ENCODE measurements at places on chromosomes 13 and 19.

GRCh38 chr19:29480507-29480906, 45.3 kb upstream of the VSTM2B start:
- no peak for DNase-seq

GRCh38 chr13:26998292-26998691, 173.3 kb downstream of the USP12 start:
- DNase-seq = no peak

GRCh38 chr13:67509018-67509417, 278.9 kb upstream of the PCDH9 start:
- DNase-seq = no peak

GRCh38 chr19:12331211-12331941, 2.1 kb downstream of the ZNF563 start:
- DNase-seq = no peak

DNA sequence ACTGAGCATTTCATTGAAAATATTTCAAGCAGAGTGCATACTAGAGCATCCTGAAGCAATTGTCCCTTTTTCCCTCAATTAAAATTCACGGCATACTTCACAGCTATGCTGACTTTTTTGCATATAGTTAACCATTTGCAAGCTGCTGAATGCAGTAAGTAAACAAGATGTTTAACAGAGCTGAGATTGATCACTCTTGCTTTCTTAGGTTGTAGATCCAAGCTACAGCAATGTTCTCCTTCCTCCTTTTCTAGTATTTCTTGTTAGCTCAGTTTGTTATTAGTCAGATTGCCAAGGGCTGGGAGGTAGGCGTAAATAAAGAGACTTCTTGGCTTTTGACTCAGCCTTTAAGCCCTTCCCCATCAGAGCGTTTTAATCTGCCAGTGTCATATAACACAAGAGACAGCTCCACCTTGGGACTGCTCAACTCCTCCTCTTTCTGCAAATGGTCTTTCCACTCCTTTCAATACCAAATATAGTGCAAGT, at the start of gene SLITRK6:
SLITRK6 (minus strand) TSS at position 323 of the 486 bp plus-strand sequence. CDS start 2,911 bp downstream, outside the sequence.
- no peak for DNase-seq

GRCh38 chr19:8396563-8397203, 6.5 kb downstream of the RAB11B start:
- DNase-seq = no peak

DNA sequence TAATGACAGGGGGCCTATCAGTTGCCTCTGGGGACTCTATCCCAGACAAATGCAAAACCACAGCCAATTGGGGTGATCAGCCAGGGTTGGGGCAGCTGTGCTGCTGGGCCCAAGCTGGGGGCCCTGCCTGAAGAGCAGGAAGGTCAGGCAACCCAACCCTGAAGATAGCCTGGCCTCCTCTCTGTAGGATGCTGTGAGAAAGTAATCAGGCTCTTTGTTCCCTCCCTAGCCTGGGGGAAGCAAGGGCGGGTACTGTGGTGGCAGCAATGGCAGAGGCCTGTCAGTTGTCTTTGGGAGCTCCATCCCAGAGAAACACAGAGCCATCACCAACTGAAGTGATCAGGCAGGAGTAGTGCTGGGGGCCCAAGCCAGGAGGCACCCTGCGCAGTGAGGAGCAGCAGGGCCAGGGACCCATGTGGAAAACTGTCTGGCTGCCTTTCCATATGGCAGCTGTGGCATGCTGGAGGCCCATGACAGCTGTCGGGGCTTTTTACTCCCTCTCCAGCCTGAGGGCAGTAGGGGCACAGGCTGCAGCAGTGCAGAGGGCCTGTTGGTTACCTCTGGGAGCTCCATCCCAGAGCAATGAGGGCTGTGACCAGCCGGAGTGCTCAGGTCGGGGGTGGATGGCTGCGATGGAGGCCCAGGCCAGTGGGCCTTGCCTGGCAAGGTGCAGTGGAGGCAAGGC, 73.6 kb upstream of the ATP12A start:
- DNase-seq = no peak

DNA sequence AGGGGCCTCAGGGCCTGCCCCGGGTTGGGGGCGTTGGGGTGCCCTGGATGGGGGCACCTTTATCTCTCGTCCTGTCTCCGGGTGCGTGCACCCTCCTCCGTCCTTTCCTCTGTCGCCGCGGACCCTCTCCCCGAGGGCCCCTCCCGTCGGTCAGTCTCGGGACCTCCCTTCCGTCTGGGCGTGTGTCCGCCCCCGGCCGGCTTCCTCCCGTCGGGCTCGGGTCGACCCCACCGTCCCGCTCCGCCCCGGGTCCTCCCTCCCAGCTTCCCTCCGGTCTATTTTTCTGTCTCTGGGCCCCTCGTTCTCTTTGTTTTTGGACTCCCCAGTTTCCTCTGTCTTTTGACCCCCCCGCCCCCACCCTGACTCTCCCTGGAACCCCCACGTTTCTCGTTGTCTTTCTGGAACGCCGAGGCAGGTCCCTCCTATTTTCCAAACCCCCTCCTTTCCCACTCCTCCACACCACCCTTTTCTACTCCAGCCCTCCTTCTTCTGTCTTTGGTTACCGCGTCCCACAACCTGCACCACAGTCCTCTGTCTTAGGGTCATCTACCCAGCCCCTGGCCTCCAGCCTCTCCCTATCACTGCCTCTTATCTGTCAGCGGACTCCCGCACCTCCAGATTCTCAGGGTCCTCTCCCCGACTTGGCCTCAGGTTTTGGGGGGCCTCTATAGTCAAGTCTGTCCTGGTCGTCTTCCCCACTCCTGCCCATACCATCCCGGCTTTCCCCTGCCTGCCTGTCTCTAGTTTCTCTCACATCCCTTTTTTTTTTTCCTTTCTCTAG, 757 bp downstream of the EGLN2 start:
- no peak for DNase-seq

DNA sequence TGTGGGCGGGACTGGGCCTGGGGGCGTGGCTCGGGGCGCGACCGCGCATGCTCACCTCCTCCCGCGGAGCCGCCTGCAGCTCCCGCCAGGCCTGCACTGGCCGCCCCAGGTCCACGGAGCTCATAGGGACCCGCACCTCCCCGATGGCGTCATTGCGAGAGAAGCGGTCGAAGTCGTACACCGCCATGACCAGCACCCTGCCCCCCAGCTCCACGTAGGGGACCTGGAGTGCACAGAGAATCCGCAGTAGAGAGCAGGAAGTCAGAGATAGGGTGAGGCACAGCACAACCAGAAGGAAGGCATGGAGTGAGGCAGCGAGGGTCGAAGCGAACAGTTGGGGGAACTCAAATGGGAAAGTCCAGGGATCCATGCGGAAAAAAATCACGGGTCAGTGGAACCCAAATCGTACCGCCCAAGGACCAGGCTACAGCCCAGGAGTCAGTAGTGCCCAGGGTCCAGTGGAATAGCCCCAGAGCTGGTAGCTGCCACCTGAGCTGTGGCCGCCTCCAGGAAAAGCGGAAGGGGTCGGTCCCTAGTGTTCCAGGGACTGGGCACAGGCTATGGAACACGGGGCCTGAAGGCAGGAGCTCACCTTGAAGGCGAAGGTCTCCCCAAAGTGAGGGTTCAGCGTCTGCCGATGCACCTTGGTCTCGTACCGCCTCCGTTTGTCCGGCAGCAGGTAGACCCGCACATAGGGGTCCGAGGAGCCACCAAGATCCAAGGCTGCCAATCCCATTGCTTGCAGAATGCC, 4.8 kb downstream of the SYT5 start:
- no peak for DNase-seq

GRCh38 chr13:29281932-29282495, 313.5 kb downstream of the SLC7A1 start:
- no peak for DNase-seq

DNA sequence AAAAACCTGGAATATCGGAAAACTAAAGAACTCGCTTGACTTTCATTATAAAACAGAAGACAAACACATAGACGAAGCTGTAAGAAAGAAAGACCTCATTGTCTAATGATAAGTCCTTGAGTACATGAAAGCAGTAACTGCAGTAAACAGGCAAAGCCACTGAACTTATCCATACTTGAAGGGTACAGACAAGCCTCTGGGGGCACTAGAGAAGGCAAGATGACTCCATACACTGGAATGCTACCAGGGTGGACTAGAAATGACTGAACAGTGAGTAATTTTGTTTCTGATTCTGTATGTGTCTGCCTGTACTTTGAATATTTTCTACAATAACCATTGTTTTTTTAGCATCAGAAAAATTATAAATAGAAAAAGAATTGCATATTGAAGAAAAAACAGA, 507.9 kb downstream of the UQCRFS1 start:
- DNase-seq = no peak

GRCh38 chr19:8481201-8481600, 21.2 kb downstream of the PRAM1 start:
- no peak for DNase-seq

- DNase-seq = no peak
These were observed 132.3 kb downstream of the LIG4 start for GRCh38 chr13:108083056-108083455.

GRCh38 chr13:109803825-109804224, 17.4 kb upstream of the IRS2 start:
- DNase-seq = no peak

GRCh38 chr19:3479834-3480215, 500 bp downstream of the SMIM24 start:
- DNase-seq = no peak

DNA sequence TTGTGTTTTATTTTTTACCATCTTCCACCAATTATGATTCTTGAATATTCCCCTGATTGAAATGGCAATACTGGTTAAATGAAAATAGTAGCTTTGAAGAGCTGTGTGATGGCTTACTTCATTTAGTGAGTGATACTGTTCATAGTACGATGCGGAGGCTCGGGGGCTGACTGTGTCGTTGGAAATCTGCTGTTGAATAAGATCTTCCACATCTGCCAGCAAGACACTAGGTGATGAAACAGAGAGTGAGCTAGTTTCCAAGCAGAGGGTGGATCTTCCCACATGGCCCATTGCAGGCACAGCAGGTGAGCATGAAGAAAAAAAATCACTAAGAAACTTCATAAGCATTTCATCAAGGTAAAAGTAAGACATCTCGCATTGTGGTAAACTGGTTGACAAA, 22.5 kb downstream of the CPB2 start:
- DNase-seq = no peak

DNA sequence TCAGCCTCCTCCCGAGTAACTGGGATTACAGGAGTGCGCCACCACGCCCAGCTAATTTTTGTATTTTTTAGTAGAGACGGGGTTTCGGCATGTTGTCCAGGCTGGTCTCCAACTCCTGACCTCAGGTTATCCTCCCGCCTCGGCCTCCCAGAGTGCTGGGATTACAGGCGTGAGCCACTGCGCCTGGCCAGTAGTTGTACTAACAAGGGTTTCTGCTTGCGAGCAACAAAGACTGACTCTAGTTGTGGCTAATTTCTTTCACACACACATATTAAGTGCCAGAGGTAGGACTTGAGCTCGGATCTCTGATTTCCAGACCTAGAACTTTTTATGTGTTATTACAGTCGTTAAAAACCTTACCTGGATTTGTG, 635 bp upstream of the PCCA start:
- no peak for DNase-seq
